NCI-H1694 (cell line): ENCODE measurements at places on chromosomes 1 and 21.
A peak's percentile ranks its signal among the peaks of the same experiment; 100 is the strongest.

DNA sequence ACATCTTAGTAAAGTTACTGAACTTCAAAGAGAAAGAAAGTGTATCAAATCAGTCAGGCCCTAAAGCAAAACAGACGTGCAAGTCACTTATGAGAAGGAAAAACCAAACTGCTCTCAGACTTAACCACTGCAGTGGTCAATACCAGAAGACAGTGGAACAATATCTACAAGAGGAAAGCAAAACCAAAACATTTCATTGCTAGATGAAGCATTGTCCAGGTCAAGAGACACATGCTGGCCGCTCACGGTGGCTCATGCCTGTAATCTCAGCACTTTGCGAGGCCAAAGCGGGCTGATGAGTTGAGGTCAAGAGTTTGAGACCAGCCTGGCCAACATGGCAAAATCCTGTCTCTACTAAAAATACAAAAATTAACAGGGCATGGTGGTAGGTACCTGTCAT is 82.0 kb upstream of the MROH9 start:
- no peak for DNase-seq

DNA sequence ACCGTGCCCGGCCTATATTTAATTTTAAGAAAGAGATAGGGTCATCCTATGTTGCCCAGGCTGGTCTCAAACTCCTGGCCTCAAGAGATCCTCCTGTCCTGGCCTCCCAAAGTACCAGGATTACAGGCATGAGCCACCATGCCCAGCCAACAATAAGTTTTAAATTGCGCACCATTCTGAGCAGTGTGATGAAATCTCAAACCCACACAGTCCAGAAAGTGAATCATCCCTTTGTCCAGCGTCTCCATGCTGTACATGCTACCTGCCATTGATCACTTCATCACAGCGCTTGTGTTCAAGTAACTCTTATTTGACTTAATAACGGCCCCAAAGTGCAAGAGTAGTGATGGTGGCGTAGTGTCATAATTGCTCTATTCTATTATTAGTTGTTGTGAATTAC is 75.4 kb downstream of the APP start:
- no peak for DNase-seq

DNA sequence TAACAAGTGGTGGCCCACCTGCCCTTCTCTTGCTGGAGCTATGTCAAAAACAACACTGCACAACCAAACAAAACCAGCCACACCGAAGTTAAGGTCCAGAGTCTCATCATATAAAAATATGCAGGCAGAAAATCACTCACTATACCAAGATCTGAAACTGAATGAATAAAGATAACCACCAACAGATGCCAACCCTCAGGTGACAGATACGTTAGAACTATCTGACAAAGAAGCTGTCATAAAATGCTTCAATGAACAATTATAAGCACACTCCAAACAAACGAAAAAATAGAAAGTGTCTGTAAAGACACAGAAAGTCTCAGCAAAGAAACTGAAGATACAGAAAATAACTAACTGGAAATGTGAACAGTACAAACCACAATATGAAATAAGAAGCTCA is 14.0 kb downstream of the ZNF496 start:
- DNase-seq: no peak

DNA sequence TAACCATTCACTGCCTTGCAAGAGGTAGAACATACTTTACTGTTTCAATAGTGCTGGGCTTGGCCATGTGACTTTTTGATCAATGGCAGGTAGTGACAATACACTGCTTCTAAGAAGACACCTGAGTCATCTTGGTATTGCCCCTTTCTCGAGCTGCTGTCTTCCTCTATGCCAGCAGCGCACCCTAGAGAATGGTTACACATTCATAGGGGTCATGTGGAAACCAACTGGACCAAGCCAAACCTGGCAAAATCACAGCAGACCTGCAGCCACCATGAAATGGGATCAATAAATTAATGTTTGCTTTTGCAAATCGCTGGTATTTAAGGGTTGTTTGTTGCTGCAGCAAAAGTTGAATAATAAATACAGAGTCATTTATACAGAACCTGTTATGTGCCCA is 122.3 kb downstream of the GRIK1 start:
- DNase-seq: no peak

DNA sequence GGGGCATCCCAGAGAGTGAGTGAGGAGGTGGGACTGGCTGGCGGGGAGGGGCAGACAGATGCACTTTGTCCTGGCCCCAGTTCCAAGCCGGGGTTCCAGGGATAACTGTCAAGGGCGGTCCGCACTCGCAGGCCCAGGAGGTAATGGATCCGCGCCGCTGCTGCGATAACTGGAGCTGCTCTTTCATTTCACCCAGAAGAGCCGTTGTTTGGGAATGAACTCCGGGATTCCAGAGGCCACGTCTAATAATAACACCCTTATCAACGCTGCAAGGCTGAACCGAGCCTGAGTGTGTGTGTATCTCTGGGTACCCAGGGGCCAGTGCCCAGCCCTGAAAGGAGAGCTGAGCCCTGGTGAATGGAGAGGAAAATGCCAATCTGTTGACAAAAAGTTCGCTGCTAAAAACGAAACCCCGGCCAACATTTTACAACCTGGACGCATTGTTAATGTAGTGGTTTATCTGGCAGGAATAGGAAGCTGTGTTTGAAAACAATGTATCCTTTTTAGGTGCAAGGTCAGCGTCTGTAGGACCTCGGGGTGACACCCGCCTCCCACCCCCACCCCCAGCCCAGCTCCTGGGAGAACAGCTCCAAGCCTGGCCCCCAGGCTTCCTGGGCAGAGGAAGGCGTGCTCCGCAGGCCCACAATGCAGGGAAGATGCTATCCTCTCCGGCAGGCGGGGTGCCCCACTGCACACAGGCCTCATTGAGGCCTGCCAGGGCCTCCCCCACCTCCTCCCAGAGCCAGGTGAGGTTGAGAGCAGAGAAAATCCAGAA is 119.7 kb downstream of the PROX1 start:
- DNase-seq: no peak

DNA sequence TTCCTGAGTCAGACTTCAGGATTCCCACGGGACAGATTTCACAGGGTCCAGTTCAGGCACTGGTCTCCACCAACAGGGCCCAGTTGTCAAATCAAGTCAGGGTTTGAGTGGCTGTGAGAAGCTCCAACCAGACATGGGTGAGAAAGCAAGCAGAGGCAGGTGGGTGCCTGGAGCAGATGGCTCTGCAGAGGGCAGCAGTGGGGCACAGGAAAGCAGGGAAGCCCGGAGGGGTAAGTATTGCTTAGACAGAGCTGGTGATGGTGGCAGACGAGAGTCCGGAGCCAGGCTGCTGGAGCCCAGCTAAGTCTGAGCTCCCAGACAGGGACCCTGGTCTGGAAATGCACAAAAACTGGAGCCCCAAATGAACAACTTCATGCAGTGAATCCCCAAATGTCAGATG is 40.4 kb downstream of the RIMS3 start:
- peak; percentile 50 for DNase-seq

- no peak for DNase-seq
Measured at GRCh38 chr1:176462674-176463378, at the start of gene PAPPA2. TSS of gene PAPPA2 (plus strand) at chr1:176463175. CDS start at chr1:176556323, 93,148 bp downstream.

GRCh38 chr1:222732216-222733159 is 4.5 kb upstream of the FAM177B start:
- DNase-seq: no peak

DNA sequence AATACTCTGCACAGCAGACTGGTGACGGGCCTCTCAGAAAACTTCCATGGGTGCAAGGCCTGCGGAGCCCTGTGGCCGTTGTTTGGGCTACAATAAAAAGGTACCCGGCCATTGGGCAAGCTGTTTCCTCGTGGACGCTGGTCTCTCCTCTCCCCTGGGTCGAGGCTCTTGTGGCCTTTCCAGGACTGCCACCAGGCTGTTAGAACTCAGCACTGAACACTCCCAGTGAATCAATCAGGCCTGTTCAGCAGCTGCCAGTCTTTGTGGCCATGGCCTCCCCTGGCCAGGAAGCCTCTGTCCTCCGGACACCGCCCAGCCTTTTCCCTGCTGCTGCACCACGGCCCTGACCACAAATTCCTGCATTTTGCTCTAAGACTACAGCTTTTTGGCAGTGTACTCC is 33.0 kb upstream of the ACTRT2 start:
- DNase-seq: no peak

DNA sequence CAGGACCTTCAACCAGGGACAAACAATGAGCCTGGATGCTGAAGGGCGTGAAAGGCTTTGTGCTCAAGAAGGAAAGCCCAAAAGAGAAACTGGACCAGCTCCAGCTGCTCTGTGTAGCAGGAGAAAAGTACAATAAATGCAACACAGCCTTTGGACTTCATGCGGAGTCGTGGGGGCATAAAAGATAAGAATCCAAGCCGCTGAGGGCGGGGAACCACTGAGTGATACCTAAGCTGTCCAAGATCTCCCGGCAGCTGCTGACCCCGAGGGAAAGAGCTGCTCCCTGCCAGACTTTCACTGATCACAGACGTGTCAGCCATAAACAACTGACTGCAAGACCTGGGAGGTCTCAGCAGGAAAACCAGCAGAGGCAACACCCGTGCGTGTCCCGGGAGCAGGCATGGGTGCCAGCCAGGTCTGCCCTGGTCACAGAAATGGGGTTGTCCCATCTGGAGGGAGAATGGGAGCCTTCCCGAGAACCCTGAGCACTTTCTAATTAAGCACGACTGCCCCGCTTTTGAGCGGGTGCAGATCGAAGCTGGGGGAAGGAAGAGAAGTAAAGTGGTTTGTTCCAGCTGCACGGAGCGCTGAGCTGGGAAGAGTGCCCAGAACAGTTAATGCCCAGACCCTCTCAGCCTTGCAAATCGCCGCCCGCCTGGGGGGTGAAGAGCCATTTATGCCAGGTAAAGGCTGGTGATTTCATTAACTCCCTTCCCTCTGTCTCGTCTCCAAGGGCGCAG is 68.3 kb upstream of the TARDBP start:
- DNase-seq: peak; percentile 14

DNA sequence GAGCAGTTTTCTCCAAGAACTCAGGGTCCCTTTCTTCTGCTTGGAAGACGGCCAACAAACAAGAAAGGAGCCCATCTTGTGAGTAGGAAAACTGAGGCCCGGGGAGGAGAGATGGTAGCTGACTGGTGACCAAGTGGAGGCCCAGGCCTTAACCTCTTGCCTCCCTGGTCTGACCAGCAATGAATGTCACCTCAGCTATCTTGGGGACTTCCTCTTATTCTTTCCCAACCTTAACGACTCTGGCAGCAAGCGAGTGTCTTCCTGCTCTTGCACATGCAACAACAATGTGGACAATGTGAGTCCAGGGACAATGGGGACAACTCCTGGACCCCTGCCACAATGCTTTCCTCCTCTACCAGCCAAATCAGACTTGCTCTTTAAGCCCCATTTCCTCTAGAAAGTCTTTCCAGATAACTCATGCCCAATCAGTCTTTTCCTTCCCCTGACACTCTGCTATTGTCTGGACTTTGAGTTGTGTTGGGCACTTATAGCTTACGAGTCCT is 12.6 kb downstream of the HSPG2 start:
- DNase-seq: no peak

DNA sequence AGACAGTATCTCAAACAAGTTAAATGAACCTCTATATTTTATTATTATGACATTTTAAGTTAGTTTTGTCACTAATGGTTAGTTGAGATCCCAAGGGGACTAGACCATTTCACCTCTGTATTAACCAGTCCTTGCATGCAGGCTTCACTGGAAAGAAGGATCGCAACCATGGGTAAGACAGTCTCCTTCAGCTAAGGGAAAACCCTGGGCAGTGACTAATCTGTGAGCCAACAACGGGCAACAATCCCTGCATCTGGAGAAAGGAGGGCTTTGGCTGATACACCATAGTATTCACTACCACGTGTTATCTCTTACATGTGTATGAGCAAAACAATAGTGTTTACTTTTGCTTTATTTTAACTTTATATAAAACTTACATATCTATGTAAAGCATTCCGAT is 708.8 kb upstream of the CHRM3 start:
- no peak for DNase-seq

GRCh38 chr21:32370998-32371766 is 21.6 kb downstream of the URB1 start:
- DNase-seq: no peak

GRCh38 chr1:215526147-215526845 is 40.8 kb upstream of the KCTD3 start:
- DNase-seq: peak; percentile 60

GRCh38 chr1:29854700-29855276 is 618.5 kb downstream of the PTPRU start:
- DNase-seq: no peak

DNA sequence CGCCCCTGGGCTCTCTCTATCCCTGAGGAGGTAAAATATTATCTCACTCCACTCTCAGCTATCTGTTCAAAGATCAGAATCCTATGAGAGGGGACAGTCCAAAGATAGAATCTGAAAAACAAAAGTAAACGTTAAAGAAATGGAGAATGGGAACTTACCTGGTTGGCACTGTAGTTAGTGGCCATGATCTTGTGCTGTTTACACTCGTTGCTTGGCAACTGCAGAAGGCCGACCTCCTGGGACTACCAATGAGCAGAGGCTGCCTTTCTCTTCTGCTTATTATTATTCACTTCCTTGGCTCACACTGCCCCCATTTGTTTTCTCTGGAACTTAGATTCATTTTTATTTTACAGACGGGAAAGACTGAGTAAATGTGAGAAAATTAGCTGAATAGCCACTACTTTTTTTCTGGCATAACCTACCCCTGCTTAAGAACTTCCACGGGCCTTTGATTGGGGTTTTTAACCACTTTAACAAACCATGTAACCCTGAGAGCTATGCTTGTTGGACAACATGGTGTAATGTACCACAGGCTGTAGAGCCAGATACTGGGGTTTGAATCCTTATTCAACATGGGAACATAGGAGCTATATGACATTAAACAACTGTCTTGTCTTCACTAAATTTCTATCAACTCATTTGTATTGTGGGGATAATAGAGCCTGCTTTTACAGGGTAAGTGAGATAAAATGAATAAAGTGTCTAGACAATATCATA is at the start of gene CFAP126:
TSS of gene CFAP126 (minus strand) at position 193 of the 717 bp plus-strand sequence. CDS start at position 185, 8 bp downstream.
- DNase-seq: peak; percentile 42

DNA sequence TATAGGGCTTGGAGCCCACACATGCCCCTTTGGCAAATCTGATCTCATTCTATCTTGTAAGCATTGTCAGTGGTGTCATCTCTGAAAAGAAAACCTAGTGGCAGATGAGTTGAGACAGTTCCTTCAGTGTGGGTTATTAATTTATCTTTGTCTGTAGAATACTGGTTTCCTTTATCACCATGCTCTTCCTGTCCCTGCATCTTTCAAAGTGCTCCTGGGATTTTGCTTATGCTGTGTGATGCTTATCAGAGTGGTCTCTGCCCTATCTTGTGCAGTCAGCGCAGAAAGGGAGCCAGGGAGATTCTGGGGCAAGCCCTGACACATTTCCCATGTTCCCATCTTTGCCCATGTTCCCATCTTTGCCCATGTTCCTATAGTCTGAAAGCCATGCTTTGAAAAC is 402.9 kb downstream of the RWDD3 start:
- DNase-seq: no peak

DNA sequence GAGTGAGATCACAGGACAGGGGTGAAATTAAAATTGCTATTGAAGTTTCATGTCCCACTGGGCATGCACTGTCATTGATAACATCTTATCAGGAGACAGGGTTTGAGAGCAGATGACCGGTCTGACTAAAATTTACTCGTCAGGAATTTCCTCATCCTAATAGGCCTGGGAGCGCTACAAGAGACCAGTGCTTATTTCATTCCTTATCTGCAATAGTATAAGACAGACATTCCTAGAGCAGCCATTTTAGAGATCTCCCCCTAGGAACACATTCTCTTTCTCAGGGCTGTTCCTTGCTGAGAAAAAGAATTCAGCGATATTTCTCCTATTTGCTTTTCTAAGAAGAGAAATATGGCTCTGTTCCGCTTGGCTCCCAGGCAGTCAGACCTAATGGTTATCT is 181.4 kb upstream of the ETV3 start:
- DNase-seq: no peak

GRCh38 chr1:178388418-178389145 is 108.2 kb downstream of the CLEC20A start:
- DNase-seq: no peak
